ENCODE measurements at places on chromosomes 5 and 9.

- DNase-seq: no peak
Measured at GRCh38 chr9:89274838-89275237, 36.2 kb upstream of the CKS2 start.

GRCh38 chr5:134554319-134555222, 29.1 kb downstream of the JADE2 start:
- peak; percentile 7 for DNase-seq

- no peak for DNase-seq
Measured at GRCh38 chr5:108858959-108859358, 111.3 kb downstream of the FER start.

GRCh38 chr9:37144762-37145161, 24.4 kb downstream of the ZCCHC7 start:
- no peak for DNase-seq

DNA sequence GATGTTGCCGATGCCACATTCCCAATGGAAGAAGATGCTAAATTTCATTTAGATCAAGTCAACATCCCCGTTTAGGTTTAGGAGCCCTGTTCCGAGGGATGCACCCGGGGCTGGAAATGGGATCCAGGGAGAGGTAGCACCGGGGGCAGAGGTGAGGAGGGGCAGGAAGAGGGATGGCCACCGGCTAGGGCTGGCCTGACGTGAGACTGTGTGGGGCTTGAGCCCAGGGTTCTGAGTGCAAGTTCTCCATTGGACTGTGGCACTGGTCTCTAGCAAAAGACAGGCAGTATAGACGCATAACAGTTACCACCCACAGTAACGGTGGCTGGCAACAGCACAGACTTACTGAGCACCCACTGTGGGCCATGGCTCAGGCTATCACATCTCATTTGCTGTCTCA, 209.0 kb upstream of the MVB12B start:
- DNase-seq: no peak

DNA sequence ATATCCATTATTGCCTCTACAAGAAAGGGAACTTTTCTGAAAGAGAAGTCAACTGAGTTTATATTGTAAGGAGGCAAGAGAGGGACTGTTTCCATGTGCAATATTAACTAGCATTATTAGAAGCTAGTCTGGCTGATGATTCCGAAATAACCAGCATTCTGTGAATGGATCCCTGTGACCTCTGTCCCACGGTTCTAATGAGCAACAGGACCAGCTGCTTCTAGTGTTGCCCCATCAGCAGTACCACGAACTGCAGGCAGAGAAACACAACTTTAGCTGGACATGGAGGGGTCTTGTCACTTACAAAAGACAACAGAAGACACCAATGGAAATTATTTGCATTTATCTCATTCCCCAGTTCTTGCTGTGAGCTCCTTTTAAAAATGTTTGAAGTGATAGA, 95.4 kb downstream of the MUSK start:
- DNase-seq: no peak

DNA sequence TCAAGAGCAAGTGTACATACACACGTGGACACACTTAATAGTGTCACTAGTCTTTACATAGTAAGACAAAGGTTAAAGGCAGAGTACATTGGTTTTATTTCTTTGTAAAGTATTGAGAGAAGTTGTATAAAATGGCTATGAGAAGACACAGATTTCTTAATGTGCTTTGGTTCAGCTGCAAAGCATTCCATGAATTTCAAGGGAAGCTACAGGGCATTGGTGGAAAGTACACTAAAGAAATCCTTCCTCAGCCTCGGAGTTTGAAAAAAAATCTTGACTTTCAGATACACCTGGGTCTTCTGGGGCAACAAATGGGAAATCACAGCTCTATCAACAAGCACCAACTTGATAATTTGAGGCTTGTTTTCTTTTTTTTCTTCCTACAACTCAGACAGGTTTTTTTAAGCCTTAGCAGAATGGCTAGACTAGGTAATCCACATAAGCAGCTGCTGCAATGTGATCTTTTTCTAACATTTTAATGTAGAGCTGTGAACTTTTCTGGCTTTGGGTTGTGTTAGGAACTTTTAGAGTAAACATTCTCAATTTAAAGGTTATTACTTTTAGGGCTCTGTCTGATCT, 140.4 kb upstream of the FST start:
- no peak for DNase-seq

- peak; percentile 11 for DNase-seq
Measured at GRCh38 chr5:160390787-160391696, 8.8 kb downstream of the FAM200C start.

DNA sequence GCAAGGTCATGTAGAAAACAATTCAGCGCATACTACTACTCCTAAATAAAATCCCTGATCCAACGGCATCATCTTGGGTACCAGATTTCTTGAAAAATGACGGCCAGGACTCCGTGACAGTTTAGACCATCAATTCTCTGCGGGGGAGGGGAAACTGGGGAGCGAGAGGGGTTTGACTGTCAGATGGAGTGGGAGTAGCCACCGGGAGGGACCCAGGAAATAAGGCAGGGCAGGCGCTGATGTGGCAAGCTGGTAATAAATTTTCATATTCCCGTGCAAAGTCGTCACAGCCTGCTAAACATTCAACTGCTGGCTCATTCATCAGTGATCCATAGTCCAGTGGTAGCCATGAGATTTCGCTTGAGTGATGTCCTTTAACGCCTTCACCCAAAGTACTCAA, 457 bp upstream of the CDH18 start:
- no peak for DNase-seq

- DNase-seq: no peak
Measured at GRCh38 chr5:10420932-10421331, 20.7 kb upstream of the ROPN1L start.

DNA sequence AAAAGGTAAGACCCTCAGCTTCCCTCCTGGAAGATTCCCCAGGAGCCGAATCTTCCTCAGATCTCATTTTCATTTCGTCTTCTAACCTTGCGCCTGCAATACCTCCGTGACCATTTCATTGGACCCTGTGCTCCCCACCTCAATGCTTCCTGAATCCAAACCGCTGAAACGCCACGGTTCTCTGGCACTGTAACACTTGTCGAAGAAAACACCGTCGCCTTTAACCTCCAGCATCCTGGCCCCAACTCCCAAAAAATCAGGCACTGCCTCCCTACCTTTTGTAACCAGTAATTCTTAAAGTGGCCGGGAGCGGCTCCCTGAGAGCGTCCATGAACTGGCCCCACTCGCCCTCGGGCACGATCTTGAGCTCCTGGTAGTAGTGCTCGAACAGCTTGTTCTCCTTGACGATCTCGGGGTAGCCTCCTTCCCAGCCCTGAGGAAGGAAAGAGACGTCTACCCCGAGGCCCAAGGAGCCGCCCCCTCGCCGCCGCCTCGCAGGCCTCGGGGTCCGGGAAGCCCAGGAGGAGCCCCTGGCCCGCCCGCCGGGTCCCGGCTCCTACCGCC, 438 bp downstream of the NSUN2 start:
- DNase-seq: peak; percentile 37

DNA sequence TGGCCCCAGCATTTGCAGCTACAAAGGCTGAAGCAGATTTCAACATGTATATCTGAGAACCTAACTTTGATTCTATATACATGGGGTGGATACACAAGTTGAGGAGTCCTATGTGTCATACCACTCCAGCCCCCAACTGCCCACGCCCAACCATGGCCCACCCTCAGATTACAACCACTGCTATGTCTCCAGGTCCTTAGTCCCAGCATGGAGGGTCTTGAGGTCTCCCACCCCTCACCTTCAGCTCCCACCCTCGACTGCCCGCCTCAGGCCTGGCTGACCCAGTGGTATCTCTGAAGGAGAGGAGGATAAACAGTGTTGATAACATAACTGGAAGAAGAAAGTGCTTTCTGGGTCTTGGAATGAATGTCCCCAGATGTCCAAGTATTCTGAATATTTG, 8.2 kb downstream of the SOWAHA start:
- DNase-seq: no peak

DNA sequence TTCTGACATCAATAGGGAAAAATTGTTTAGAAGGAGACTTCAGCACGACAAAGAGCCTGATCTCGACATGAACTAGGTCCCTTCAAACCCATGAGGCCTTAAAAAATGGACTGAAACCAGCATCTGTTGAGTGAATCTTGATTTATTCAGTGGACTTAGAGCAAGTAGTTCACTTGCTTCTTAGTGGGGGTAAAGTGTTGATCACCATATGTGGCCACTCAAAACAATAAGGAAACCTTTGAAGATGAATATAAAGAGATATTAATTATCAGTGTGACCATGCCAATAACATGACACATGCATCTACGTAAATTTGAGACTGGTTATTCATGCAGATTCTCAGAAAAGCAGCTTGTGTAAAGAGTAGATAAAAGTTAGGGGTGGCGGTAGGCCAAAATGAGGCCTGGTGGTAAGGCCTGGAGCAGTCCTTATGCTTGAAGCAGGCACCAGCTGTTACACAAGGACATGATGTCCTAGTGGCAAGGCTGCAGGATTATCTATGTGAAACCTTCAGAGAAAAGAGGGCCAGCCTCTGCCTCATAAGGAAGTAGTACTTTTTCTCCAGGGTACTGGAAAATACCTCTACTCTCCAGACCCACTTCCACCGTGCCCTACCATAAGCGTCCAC, 61.3 kb downstream of the S1PR3 start:
- DNase-seq: no peak

DNA sequence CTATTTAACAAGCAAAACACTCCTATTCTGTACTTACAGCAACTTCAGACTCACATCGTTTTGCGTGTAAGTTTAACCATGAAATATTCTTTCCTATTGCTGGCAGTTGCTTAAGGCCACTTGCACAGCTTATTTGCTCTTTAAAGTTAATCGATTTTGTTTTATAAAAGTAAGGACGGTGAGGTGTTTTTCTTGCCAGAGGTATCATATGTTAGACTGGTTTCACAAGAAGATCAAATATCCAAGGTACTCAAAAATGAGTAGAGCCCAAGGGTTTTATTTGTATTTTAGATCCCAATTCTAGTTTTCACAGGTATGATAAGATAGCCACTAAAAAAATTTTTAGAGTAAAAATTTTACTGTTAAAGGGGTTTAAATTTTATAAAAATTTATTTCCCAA, 16.2 kb downstream of the CLINT1 start:
- no peak for DNase-seq

DNA sequence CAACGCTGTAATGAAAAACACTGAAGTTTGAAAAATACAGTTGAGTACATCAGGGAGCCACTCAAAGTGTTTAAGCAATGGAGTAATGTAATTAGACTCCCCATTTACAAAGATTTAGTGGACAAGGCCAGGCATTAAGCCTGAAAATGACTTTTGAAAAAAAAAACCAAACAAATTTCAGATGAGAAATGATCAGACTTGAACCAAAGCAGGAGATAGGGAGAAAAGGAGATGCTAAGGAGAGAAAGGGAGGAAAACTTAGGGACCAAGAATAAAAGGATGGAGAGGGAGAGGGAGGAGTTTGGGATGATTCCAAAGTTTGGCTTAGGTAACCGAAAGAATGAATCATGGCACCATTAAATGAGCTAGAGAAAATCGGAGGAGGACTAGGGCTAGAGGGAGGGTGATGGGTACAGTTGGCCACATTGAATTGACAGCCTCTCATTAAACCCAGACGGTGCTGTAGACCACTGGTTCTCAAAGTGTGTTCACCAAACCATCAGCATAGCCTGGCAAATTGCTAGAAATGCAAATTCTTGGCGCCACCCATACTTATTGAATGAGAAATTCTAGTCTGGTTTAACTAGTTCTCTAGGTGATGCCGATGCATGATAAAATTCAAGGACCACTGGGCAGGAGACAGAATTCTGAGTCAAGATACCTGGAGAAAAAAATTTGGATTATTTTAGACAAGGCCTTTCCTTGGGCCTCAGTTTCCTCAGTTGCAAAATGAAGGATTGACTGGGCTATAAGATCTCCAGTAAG, 6.2 kb upstream of the CPEB4 start:
- DNase-seq: no peak

DNA sequence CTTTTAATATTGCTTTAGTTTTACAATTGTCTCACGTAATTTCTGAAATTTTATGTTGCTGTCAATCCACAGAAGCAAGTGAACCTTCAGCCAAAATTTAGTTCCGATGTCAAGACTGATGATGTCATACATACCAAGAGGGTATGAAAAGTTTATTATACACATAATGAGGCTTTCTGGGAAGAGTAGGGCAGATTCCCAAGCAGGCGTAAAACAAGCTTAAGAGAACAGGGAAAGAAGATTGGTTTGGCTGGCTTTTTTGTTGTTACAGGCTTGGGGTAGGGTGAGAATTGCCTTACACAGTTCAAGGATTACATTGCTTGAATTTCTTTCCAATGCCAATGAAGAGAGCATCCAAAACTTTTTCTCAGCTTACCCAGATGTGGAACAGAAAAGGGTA, 1962.9 kb upstream of the CDH6 start:
- no peak for DNase-seq

GRCh38 chr5:176647843-176648473, 674 bp downstream of the TSPAN17 start:
- peak; percentile 59 for DNase-seq

GRCh38 chr5:76475385-76475784, 72.3 kb downstream of the IQGAP2 start:
- DNase-seq: no peak

GRCh38 chr9:35254237-35254636, 92.4 kb downstream of the UNC13B start:
- no peak for DNase-seq

DNA sequence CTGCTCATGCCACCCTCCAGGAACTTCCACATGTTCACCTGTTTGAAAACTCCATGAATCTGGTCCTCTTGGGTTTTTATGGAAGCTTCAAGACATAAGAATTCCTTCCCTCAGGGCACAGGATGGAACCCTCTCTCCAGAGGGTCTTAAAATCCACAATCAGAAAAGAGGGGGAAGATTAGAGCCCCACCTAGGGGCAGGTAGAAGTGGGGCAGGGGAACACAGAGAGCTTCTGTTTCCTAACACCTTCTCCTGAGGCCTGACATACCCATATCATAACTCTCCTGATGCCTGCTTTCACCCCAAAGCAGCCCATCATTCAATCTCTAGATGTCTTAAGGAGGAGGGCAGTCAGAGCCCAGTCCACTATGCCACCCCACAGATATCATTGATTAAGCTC, 1087.7 kb upstream of the ARRDC3 start:
- no peak for DNase-seq

GRCh38 chr5:75200776-75201175, 35.9 kb downstream of the ANKRD31 start:
- DNase-seq: no peak

GRCh38 chr5:178198706-178199105, 5.6 kb upstream of the HNRNPAB start:
- DNase-seq: no peak

GRCh38 chr5:121681229-121681855, 170.3 kb upstream of the FTMT start:
- no peak for DNase-seq
